IMR-90 (cell line): ENCODE measurements at places on chromosomes 12 and 14.

DNA sequence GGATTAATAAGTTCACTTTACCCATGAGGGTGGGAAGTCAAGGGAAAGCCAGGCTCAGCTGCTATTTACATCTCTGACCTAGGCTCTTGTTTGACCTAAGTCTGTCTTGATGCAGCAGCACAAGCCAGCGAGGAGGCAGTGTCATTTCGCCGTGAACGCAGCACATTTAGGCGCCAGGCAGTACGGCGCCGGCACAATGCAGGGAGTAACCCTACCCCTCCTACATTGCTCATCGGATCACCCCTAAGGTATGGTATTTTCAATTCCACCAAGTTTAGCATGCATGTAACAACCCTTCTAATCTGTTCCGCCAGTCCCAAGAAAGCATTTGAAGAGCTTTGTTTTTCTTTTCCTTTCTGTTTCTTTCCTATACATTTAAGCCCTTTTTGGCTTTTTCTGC, 81.2 kb downstream of the PCNX1 start:
- H3K4me3 ChIP-seq, result no peak overlapping the region
- no peaks in the 10 kb centered on the region for H3K27me3 ChIP-seq
- no peaks in the 10 kb centered on the region for H3K4me1 ChIP-seq
- H3K36me3 ChIP-seq, result peaks cover 5% of the 10 kb centered on the region; the same call in 1 of the 2 replicates
- H3K27ac ChIP-seq, result no peak overlapping the region
- no peak for DNase-seq

GRCh38 chr14:58712357-58712756, 74.6 kb downstream of the DACT1 start:
- DNase-seq, result peak; percentile 33
- no peak overlapping the region for H3K4me3 ChIP-seq
- peaks cover 12% of the 10 kb centered on the region for H3K4me1 ChIP-seq
- H3K36me3 ChIP-seq, result no peaks in the 10 kb centered on the region
- no peak overlapping the region for H3K27ac ChIP-seq

GRCh38 chr12:25701290-25701689, 148.2 kb upstream of the LMNTD1 start:
- H3K4me3 ChIP-seq, result no peak overlapping the region
- no peaks in the 10 kb centered on the region for H3K4me1 ChIP-seq
- no peaks in the 10 kb centered on the region for H3K27me3 ChIP-seq
- no peak overlapping the region for H3K27ac ChIP-seq
- no peaks in the 10 kb centered on the region for H3K36me3 ChIP-seq

GRCh38 chr14:95885278-95885677, 8.6 kb downstream of the TUNAR start:
- H3K27ac ChIP-seq, result no peak overlapping the region
- no peaks in the 10 kb centered on the region for H3K4me1 ChIP-seq
- peaks cover 4% of the 10 kb centered on the region for H3K27me3 ChIP-seq

GRCh38 chr14:68987653-68988036, 8.5 kb upstream of the ACTN1 start:
- H3K27me3 ChIP-seq, result no peaks in the 10 kb centered on the region
- no peaks in the 10 kb centered on the region for H3K36me3 ChIP-seq
- H3K27ac ChIP-seq, result no peak overlapping the region
- no peak overlapping the region for H3K4me3 ChIP-seq

DNA sequence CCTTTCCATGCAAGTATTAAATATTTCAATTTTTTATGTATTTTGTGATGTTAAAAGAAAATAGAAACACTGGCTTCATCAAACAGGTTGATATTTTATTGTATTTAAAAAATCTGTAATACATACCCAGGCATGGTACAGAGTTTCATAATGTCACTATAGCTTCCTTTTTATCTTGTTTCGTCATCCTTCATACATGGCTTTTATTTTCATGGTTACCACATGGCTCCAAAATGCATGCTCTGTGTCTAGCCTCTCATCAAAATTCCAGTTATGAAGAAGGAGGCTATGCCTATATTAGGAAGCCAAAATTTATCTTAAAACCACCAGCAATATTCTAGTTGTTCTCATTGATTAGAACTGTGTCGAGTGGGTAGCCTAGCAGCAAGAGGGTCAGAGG, 464.8 kb downstream of the BTG1 start:
- no peak overlapping the region for H3K4me3 ChIP-seq
- no peaks in the 10 kb centered on the region for H3K4me1 ChIP-seq
- H3K27me3 ChIP-seq, result no peaks in the 10 kb centered on the region
- no peaks in the 10 kb centered on the region for H3K36me3 ChIP-seq
- no peak for DNase-seq

GRCh38 chr14:90336985-90337384, 5.2 kb upstream of the NRDE2 start:
- no peaks in the 10 kb centered on the region for H3K36me3 ChIP-seq
- no peak overlapping the region for H3K27ac ChIP-seq
- peaks cover 9% of the 10 kb centered on the region for H3K27me3 ChIP-seq
- no peak for DNase-seq
- H3K4me3 ChIP-seq, result no peak overlapping the region
- no peaks in the 10 kb centered on the region for H3K4me1 ChIP-seq

DNA sequence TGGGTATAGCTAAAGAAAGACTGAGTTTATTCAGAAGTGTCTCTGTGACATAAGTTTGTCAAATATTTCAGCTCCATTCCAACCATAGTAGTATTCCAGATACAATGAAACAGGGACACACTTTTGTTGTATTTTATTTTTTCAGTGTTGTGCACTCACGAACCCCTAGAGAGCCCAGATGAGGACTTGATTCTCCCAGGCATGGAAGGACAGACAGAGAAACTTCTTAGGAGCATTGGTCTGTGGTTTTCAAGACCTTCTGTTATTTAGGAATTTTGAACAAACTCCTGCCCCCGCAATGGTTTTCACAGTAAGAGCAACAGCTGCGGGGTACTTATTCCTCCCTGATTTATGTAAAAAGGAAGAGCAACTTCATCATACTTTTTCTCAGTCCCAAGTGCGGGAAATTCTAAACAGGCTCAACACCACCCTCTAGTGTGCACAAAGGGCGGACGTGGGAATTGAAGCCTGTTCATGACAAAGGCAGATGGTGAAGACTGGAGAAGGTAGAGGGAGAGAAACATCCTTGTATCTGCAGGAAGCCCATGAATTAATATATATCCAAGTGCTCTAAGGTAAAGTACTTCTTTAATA, 147.6 kb downstream of the PAH start:
- H3K27me3 ChIP-seq, result no peaks in the 10 kb centered on the region; the same call in 1 of the 2 replicates
- no peak overlapping the region for H3K27ac ChIP-seq
- peak; percentile 58 for DNase-seq

DNA sequence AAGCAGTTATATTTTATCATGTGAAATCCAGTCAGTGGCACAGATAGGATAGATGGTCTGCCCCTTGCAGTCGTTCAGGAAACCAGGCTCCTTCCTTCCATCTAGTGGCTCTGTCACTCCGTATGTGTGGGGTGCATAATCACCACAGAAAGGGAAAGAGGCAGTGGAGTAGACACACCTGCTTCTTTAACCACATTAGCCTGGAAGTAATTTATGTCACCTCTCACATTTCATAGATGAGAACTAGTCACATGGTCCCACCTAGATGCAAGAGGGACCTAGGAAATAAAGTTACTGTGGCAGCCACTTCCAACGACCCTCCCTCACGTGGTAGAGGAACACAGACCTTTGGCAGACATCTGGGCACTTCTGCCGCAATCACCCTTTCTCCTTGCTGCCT, 14.2 kb upstream of the RNU6-8 start:
- H3K27ac ChIP-seq, result no peak overlapping the region
- no peaks in the 10 kb centered on the region for H3K36me3 ChIP-seq
- peaks cover 8% of the 10 kb centered on the region for H3K27me3 ChIP-seq
- H3K4me1 ChIP-seq, result no peaks in the 10 kb centered on the region

DNA sequence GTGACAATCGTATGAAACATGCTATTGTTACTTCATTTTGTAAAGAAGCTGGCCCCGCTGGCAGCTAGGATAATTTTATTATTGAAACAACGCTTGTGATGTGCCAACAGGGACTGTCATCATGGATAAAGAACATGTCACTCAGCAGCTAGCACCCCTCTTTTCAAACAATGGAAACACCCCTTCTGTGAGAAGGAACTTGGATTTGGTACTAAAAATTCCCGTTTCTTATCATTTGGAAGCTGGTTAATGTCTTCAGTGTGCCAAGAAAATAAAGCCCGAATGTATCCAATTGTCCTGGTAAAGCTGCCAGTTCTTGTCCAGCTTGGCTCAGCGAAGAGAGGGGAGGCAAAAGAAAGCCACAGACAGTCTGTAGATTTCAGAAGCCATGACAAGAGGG, 186.6 kb downstream of the PHLDA1 start:
- no peak overlapping the region for H3K27ac ChIP-seq
- H3K36me3 ChIP-seq, result no peaks in the 10 kb centered on the region
- H3K4me1 ChIP-seq, result peaks cover 9% of the 10 kb centered on the region

GRCh38 chr14:95281560-95282176, 38.0 kb downstream of the CLMN start:
- peaks cover 2% of the 10 kb centered on the region; the same call in 1 of the 2 replicates for H3K27me3 ChIP-seq
- no peaks in the 10 kb centered on the region for H3K36me3 ChIP-seq
- H3K4me3 ChIP-seq, result no peak overlapping the region
- H3K4me1 ChIP-seq, result no peaks in the 10 kb centered on the region
- no peak for DNase-seq

- no peak overlapping the region for H3K4me3 ChIP-seq
- H3K27me3 ChIP-seq, result no peaks in the 10 kb centered on the region
- peaks cover 19% of the 10 kb centered on the region for H3K4me1 ChIP-seq
- DNase-seq, result peak; percentile 72
These were observed 280.8 kb downstream of the ZFP36L1 start for GRCh38 chr14:68512088-68512487.

DNA sequence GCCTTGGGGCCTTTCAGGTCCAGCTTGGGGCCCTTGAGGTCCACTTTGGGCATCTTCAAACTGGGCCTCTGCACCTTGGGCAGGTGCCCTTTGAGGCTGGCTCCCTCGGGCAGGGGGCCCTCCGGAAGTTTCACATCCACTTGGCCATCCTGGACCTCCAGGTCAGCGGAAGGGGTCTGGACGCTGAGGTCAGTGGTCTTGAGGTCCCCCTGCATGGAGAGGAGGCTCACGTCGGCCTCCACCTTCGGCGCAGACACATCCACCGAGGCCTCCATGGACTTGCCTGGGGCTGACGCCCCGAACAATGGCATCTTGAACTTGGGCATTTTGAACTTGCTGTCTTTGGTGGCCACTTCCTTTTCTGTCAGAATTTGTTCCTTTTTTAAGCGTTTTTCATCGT, 25.1 kb downstream of the AHNAK2 start:
- peaks cover 2% of the 10 kb centered on the region; the same call in 1 of the 2 replicates for H3K36me3 ChIP-seq
- H3K27me3 ChIP-seq, result no peaks in the 10 kb centered on the region
- no peak for DNase-seq
- no peak overlapping the region for H3K4me3 ChIP-seq
- H3K27ac ChIP-seq, result no peak overlapping the region

DNA sequence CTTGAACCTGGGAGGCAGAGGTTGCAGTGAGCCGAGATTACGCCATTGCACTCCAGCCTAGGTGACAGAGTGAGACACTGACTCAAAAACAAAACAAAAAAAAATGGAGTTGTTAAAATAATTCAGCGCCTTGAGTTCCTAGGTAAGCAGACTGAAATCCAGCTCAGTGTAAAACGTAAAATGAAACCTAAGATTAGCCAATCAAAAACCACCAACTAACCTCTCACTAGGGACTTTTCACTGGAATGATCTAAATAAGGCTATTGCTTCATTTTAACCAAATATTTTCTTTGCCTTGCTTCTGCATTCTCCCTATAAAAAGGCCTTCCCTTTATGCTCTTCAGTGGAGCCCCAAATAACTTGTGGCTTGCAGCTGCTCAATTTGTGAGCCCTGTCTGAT, 91.6 kb upstream of the HIF1A start:
- no peaks in the 10 kb centered on the region for H3K27me3 ChIP-seq
- H3K4me3 ChIP-seq, result no peak overlapping the region
- peaks cover 13% of the 10 kb centered on the region for H3K4me1 ChIP-seq
- H3K27ac ChIP-seq, result no peak overlapping the region

GRCh38 chr12:9971181-9971580, at the start of gene CLEC12A:
CLEC12A (plus strand) TSS chr12:9971409; CDS start chr12:9971597, 188 bp downstream.
- no peaks in the 10 kb centered on the region for H3K36me3 ChIP-seq
- no peaks in the 10 kb centered on the region for H3K4me1 ChIP-seq
- H3K4me3 ChIP-seq, result no peak within 1 kb of the TSS

DNA sequence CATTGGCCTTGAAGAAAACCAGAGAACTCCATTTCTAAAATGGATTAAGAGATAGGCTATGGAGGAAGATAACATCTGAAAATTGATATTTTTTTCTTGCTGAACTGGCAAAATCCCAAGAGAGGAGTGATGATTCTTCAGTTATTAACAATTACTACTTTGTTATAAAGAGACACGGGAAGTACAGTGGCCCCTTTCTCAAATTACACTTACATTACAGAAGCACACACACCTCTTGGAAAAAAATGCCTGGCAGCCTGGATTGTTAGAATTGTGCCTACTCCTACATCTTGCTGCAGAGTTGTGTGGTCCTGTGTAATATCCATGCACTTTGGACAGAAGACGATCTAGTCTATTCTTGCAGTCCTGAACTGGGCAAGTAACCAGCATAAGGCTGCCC, 71.7 kb downstream of the TGFB3 start:
- H3K27ac ChIP-seq, result no peak overlapping the region
- H3K4me1 ChIP-seq, result peaks cover 2% of the 10 kb centered on the region; the same call in 1 of the 2 replicates
- H3K27me3 ChIP-seq, result no peaks in the 10 kb centered on the region

- no peak overlapping the region for H3K4me3 ChIP-seq
- H3K27ac ChIP-seq, result no peak overlapping the region
- no peaks in the 10 kb centered on the region for H3K27me3 ChIP-seq
- no peak for DNase-seq
- H3K36me3 ChIP-seq, result peaks cover 6% of the 10 kb centered on the region
These were observed 46.3 kb downstream of the MON2 start for GRCh38 chr12:62512901-62513300.

- H3K4me3 ChIP-seq, result no peak overlapping the region
- no peaks in the 10 kb centered on the region for H3K36me3 ChIP-seq
- no peaks in the 10 kb centered on the region for H3K27me3 ChIP-seq
- no peak overlapping the region for H3K27ac ChIP-seq
- H3K4me1 ChIP-seq, result peaks cover 5% of the 10 kb centered on the region
These were observed 12.7 kb downstream of the PPP1R36 start for GRCh38 chr14:64562436-64562835.

GRCh38 chr12:68406134-68406576, 74.0 kb upstream of the MDM1 start:
- DNase-seq, result peak; percentile 82
- H3K27ac ChIP-seq, result no peak overlapping the region; the same call in 1 of the 2 replicates
- H3K27me3 ChIP-seq, result no peaks in the 10 kb centered on the region
- H3K36me3 ChIP-seq, result no peaks in the 10 kb centered on the region

GRCh38 chr12:93572712-93573551, 457 bp downstream of the SOCS2 start:
- H3K4me1 ChIP-seq, result 0 out of 2 replicates have a peak, but pooled peaks cover 2% of the 10 kb centered on the region
- no peaks in the 10 kb centered on the region for H3K27me3 ChIP-seq
- DNase-seq, result peak; percentile 23
- no peaks in the 10 kb centered on the region; the same call in 1 of the 2 replicates for H3K36me3 ChIP-seq

DNA sequence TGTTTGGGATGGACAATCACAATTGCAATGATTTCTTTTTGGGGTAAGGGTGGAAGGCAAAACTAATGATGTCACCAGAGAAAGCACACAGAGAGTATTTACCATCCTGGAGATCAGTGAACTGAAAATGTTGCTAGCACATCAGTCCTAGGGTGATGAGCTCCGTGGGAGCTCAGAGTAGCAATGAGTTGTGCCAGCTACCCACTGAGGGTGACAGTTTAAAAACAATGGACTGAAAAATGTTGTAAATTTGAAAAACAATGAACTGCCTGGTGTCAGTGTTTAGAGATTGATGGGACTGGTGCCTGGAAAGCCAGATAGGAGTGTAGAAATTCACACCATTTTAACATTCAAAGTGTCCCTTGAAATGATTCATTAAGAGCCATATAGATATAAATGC, 198.5 kb downstream of the ATP23 start:
- no peak overlapping the region for H3K27ac ChIP-seq
- DNase-seq, result no peak
- no peaks in the 10 kb centered on the region for H3K36me3 ChIP-seq
- H3K4me1 ChIP-seq, result no peaks in the 10 kb centered on the region

- no peak overlapping the region for H3K27ac ChIP-seq
- peaks cover 4% of the 10 kb centered on the region for H3K4me1 ChIP-seq
- no peak for DNase-seq
- no peaks in the 10 kb centered on the region for H3K36me3 ChIP-seq
- no peaks in the 10 kb centered on the region for H3K27me3 ChIP-seq
These were observed 27.2 kb downstream of the ARF6 start for GRCh38 chr14:49919825-49920659.
